ENCODE measurements at places on chromosomes 13 and 19.

DNA sequence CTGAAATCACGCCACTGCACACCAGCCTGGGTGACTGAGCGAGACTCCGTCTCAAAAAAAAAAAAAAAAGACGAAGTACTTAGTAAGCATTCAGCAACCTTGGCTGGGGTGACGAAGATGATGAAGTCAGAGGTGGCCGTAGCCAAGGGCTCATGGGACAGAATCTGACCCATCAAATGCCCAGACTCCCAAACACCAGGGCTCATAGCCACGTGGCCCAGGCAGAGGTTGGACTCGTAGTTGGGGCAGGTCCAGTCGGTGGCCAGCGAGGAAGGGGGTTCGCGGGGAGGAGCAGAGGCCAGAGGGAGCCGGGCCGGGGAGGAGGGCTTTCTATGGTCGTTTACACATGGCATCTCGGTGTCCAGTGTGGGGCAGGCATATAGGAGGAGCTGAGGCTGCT lies 52.1 kb upstream of the EHD2 start:
- no peak for DNase-seq

DNA sequence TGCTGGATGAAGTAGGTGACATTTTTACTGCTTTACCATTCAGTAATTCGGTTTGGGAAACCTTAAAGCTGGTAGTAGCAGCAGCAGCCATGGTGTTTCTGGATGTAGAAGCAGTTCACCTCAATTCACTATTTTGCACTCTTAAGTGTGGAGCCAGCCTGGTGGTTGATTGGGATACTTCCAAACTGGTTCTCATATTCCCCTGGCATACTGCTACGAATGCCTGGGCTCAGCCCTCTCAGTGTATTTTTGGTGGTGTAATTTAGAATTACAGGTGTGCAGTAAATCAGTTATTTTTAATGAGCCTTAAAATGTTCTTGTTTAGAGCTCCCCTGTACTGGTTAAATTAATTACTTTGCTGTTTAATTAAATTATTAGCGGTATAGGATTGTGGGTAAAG lies 12.4 kb downstream of the HNRNPM start:
- no peak for DNase-seq

DNA sequence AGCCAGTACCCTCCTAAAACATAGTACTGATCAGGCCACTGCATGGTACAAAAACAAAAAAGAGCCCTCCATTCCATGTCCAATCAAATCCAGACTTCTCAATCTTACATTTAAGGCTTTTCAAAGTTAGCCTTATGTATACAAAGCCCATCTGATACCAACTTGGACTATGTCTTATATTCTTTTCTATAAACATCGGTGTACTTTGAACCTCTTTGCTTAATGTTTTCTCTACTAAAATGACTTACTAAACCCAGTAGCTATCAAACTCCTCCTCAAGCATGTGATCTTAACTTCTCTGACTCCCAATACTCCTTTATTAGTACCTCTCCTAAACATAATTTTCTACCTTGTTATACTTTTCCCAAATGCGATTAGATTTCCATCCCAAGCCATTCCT lies 14.8 kb downstream of the TSC22D1 start:
- DNase-seq, result no peak

- no peak for DNase-seq
Measured at GRCh38 chr19:37583340-37583739, 11.3 kb downstream of the ZNF571 start.

DNA sequence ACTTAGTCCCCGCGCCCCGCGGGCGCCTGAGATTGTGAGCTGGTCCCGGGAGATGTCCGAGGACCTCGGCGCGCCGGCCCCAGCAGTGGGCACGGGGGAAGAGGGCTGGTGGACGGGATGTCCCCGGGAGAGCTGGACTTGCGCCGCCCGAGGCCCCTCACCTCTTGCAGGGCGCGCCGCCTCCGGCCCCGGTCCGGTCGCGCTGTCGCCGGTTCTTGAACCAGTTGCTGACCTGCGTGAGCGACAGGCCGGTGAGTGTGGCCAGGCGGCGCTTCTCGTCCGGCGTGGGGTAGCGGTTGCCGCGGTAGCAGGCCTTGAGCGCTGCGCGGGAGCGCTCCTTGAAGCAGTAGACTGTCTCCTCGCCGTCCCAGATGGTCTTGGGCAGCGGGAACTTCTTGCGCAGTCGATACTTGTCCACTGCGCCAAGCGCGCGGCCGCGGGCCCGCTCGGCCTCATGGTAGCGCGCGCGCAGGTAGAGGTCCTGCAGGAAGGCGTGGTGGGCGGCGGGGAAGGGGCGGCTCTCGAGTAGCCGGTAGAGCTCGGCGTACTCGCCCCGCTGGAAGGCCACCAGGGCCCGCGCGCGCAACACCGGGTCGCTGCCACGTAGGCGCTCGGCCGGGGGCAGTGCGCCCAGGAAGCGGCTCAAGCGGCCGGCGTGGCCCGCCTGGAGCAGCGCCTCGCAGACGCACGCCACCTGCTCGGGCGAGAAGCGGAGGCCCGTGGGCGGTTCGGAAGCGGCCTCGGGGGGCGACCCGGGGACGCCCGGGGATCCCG lies 984 bp downstream of the SIX5 start:
- no peak for DNase-seq

DNA sequence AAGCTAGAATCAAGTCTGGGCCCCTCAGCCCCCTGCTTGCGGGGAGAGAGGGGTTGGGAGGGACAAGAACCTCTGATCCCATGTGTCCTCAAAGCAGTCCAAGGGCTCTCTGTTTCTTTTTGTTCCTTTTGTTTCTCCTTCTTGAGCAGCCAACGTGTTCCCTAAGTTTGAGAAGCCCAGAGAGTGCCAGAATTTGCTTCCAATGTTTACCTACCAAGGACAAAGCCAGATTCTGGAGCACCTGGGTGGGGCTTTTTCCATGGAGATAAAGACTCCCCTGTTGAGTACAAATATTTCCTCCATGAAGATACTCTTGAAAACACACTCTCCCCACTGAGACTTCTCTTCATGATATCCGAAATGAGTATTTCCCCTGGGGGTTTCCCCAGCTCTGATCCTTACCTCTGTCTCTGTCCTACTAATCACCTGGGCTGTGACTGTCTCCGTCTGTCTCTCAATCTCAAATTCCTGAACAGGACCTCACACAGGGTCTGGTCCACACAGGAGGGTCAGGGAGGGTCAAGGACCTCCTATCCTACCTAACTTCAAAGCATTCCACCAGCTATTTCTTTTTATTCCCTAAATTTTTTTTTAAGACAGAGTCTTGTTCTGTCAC lies 27.4 kb downstream of the CD177 start:
- no peak for DNase-seq

DNA sequence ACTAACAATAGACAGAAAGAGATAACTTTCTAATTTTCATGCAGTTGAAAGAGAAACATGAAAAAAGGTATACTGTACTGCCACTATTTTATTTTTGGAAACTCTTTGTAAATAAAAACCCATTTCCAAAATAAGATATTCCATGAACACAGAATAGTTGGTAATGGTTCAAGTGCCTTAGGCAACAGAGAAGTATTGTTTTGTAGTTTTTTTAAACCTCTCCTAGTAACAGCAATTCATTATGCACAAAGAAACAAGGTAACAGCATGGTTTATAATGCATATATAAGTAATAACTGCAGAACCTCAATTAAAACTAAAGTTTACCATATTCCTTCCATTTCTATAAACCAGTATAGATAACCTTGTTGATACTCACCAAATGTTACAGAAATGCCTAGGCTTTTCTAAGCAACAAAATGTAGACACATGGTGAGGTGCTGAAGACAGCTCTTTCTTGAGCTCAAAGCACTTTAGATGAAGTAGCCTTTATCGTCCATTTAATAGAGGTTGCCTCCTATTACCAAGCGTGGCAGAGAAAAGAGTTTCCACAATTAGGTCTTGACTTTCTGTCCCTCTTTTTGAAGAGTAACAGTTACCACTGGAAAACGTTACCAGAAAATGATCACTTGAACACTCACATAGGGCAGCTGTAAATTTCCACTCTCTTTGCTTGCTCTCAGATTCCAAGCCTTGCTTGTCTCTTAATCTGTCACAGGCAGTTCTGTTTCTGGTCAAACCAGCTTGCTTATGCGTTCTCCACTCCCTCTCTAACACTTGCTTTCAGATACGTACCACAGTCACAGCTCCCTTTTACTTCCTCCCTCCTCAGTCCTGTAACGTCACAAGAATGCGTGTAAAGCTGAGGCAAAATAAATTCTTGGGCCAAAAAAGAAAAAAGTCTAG lies 42.9 kb downstream of the CAB39L start:
- no peak for DNase-seq

DNA sequence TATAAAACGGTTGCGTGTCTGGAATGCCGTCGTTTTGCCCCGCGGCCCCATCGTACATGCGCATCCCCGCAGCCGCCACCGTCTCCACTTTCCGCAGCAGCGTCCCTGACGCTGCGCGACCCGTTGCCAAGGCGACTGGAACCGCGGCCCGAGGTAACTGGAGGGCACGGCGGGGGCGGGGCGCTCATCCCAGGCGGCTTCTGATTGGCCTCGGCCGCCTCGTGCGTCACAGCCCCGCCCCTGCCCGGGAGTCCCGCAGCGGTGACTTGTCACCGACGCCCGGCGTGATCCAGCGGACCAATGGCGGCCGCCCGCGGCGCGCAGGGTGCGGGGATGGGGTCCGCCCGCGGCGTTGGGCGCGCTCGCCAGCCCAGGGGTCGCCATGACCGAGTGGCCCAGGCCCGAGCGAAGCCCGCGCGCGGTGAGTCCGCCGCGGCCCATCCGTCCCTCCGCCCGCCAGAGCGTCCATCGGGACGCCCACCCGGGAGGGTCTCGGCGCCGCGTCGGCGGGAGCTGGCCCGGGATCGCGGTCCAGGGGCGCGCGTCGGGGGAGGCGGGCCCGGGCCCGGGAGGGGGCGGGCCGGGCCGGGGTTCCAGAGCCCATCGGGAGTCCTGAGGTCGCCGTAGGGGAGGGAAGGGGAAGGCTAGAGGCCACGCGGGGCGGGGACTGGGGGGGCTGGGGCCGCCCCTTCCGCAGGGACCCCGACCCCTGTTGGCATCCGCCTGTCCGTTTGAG lies at the start of gene ZSCAN1:
TSS of gene ZSCAN1 (plus strand) at position 285 of the 736 bp plus-strand sequence. CDS start 3,812 bp downstream, outside the sequence.
- no peak for DNase-seq

DNA sequence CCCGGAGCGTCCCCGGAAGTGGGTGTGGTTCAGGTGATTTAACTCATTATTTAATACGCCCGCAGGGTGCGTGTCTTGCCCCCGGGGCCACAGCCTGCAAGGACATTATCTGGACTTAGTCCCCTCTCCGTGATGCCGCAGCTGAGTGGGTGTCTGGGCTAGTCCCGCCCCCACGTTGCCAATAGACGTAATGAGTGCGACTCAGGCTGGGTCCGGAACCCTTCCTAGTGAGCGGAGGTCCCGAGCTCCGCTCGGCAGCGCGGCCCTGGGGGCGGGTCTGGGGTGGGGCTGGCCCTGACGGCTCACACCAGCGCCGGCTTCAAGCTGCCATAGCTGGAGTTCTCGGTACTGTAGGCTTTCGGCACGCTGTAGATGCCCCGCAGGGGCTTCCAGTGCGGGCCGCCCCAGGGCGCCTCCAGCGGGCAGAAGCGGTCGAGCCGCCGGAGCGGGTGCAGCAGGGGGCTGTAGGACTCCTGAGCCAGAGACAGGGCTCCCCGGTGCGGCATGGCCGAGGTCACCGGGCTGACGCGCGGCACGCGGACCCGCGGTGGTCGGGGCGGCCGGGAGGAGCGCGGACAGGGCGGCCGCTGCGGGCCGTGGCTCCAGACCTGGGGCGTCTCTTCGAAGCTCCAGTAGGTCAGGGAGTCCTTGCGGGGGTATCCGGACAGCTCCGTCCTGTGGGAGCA lies 918 bp upstream of the LHB start:
- DNase-seq, result peak; percentile 35

GRCh38 chr13:81017513-81018152 lies 676.7 kb upstream of the SPRY2 start:
- DNase-seq, result no peak

DNA sequence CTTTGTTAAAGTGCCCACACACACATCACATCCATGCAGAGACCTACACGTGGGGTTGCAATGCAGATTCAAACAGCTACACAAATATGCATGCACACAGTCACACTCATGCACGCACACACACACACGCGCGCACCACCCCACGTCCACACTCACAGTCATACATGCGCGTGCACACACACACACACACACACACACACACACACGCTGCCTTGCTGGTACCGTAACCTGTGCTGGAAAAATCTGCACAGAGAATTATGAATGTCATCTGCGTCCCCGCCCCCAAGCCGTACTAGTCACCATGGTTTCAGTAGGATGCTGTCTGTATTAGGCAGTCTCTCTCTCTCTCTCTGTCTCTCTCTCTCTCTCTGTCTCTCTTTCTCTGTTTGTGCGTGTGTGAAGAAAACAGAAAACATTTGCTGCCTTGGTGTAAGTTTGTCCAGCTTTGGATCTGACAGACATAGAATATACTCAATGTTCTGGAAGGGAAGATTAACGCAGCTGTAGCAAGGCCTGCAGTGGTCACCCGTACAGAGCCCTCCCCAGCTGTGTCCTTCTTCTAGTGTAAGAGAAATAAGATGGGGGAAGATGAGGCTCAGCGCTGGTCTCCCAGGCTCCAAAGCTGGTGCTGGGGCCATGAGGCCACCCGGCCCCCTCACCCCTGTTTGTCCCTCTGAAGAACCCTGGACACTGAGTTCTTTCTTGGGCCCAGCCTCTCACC lies 26.4 kb upstream of the DPP9 start:
- no peak for DNase-seq

GRCh38 chr13:71964491-71965100 lies 97.6 kb upstream of the DACH1 start:
- no peak for DNase-seq

DNA sequence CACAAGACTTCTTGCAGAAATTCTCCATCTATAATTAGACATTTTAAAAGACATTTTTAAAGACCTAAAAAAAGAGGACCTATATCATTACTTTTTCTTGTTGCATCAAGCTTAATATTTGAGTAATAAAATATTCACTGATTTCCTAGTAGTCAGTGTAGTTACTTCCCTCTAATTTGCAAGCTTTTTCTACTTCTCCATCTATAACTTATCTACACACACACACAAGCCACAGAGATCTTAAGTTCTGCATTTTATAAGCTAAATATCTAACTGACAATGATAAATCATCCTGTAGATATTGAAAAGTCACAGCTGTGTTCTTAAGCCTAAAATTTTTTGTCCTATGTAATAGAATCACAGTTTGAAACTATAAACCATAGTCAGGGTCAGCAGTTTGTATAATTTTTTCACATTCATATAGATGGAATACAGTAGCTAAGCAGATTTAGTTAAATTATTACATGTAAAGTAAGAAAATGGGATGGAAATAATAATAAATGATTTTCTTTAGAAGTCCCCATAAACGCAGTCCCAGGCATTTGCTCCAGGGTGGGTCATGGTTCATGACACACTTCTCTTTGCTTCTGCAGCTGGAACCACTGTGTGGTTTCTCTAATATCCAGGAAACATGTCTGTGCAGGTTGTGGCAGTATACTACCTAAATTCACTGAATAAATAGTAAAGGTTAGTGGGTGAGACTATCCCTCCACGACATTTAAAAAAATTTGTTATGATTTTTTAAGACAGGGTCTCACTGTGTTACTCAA lies 60.2 kb downstream of the ESD start:
- no peak for DNase-seq

- DNase-seq, result no peak
Measured at GRCh38 chr13:34151885-34152284, 333.9 kb downstream of the RFC3 start.

- no peak for DNase-seq
Measured at GRCh38 chr13:113938246-113938645, 35.6 kb downstream of the C13orf46 start.

All from activated CD8-positive, alpha-beta memory T cell treated with anti-CD3 and anti-CD28 coated beads for 48 hours (primary cell).